Adrenal gland (tissue), 19 donors: ENCODE measurements at places on chromosomes 6 and 20. TPM values are rescaled to one million over a fixed set of nuclear protein-coding genes. Genes with fewer than 3 reads are reported as not detected.

OR2H2 gene
- not detected for total RNA-seq

GJA10 gene
- not detected for total RNA-seq

DNA sequence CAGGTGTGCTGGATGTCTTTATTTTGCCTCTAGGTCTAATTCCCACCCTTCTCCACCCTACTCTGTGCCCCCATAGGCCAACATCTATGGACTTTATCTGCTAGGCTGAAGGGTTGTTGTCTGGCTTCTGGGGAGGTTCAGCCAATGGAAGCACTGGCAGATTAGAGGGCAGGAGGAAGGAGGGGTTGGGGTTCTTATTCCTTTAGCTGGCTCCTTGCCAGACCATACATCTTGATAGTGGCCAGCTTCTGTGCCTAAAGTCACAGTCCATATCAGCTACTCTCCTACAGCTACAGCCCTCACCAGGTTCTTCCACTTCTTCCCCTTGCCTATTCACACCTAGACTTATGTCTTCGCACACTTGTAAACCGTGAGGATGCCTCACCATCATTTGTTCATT is 41.1 kb downstream of the ROS1 start:
- H3K4me3 ChIP-seq = no peak overlapping the region
- no peak overlapping the region for H3K27ac ChIP-seq

DNA sequence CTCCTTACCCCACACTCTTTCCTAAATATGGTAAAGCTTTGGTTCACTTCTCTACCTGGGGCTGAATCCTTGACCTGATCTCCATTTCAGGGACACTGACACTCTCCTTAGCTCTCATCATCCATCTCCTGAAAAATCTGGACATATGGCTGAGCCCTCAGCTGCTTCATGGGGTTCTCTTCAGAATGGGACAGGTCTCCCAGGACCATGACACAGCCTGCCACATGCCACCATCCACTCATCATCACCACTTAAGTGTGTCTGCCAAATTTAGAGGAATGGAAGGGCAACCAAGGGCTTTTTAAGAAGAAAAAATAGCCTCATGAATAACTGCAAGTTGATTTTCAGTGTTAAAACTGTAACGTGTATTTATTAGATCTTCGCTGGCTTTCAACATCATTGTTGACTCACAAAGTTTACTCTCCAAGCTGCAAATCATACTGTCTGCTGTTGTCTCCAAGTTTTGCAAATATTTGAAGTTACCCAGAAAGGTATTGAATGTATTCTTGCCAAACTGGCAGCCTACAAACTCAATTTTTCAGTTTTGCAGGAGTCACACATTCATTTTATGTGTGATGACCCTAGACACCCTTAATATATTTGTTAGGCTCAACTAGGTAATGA is 41.1 kb downstream of the HS3ST5 start:
- H3K27me3 ChIP-seq = no peaks in the 10 kb centered on the region
- no peaks in the 10 kb centered on the region for H3K36me3 ChIP-seq
- no peak overlapping the region for H3K4me3 ChIP-seq
- no peak for DNase-seq

GRCh38 chr6:55443238-55444134 is 116.2 kb downstream of the GFRAL start:
- no peak for DNase-seq
- H3K36me3 ChIP-seq = no peaks in the 10 kb centered on the region
- H3K27ac ChIP-seq = no peak overlapping the region
- H3K4me1 ChIP-seq = no peaks in the 10 kb centered on the region
- no peak overlapping the region for H3K4me3 ChIP-seq
- H3K27me3 ChIP-seq = no peaks in the 10 kb centered on the region

GRCh38 chr20:60408435-60408834 is 450.2 kb downstream of the CDH26 start:
- no peak for DNase-seq
- H3K27me3 ChIP-seq = no peaks in the 10 kb centered on the region
- H3K36me3 ChIP-seq = no peaks in the 10 kb centered on the region
- no peak overlapping the region for H3K4me3 ChIP-seq
- H3K27ac ChIP-seq = no peak overlapping the region
